Stimulated activated CD4-positive, alpha-beta T cell treated with anti-CD3 and anti-CD28 coated beads, TNF-alpha, amount 100 ng/mL, for 24 hours (primary cell): ENCODE measurements at places on chromosomes 11 and 22.

GRCh38 chr11:26144291-26144690, 187.6 kb upstream of the ANO3 start:
- no peak for DNase-seq

DNA sequence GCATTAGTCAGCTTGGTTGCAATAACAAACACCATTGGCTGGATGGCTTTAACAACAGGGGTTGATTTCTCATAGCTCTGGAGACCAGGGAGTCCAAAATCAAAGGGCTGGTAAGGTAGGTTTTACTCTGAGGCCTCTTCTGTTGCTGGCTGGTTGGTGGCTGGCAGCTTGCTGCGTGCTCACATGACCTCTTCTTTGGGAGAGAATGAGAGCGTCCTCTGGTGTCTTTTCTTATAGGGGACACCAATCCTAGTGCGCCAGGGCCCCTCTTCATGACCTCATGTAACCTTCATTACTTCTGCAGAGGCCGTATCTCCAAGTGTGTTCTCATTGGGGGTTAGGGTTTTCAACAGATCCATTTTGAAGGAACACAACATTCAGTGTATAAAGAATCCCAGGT, 1308.3 kb downstream of the TBC1D22A start:
- DNase-seq = no peak

DNA sequence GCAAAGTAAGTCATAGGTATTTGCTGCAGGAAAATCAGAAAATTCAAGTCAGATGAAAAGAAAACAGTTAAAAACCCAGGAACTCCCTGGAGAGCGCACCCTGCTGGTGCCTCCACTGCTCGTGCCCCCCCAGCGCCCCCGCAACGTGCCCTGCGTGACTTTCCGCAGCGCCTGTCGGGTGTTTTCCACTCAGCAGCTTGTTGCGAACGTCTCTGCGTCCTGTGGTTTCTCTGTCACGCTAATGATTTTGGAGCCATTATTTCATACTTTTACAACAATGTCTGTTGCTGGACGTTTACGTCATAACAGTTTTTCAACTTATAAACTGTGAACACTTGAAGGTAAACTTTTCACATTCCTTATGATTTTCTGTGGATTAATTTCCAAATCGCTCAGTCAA, 5.0 kb downstream of the CRELD2 start:
- no peak for DNase-seq

GRCh38 chr22:17726928-17727897, 47.1 kb downstream of the BID start:
- DNase-seq = no peak

GRCh38 chr11:76589964-76590950, 80.3 kb downstream of the LRRC32 start:
- DNase-seq = no peak

DNA sequence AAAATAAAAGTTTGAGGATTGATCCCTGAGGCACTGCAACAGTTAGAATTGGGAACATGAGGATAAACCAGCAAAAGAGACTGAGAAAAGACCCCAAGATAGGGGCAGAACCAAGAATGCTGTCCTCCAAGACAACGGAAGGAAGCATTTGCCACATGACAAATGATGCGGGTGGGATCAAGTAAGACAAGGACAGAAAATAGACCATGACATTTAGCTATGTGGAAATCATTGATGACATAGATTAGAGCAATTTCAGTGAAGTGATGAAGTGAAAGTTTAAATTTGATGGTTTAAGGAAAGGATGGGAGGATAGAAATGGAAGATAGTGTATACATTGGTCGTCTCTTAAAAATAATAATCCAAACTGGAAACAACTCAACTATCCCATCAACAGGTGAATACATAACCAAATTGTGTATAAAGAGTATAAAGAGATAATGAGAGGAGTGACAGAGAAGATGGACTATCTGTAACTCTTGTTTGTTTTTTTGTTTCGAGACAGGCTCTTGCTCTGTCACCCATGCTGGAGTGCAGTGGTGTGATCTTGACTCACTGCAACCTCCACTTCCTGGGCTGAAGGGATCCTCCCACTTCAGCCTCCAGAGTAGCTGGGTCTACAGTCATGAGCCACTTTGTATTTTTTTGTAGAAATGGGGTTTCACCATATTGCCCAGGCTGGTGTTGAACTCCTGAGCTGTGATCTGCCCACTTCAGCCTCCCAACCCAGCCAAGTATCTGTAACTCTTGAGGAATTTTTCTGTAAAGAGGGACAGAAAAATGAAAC, 48.7 kb upstream of the FDX1 start:
- no peak for DNase-seq

GRCh38 chr11:11620173-11620920, 1.5 kb downstream of the GALNT18 start:
- no peak for DNase-seq

- no peak for DNase-seq
These were observed 349.8 kb upstream of the PITPNB start for GRCh38 chr22:28268850-28269249.

GRCh38 chr11:126543691-126544090, 188.2 kb downstream of the ST3GAL4 start:
- DNase-seq = no peak
